ENCODE measurements at places on chromosomes 2 and 18.

GRCh38 chr2:203626952-203627681 lies 79.3 kb upstream of the CD28 start:
- no peaks in the 10 kb centered on the region for H3K27me3 ChIP-seq
- no peak overlapping the region for H3K27ac ChIP-seq
- H3K4me1 ChIP-seq, result peaks cover 5% of the 10 kb centered on the region
- H3K36me3 ChIP-seq, result no peaks in the 10 kb centered on the region
- no peak for DNase-seq

- H3K36me3 ChIP-seq, result no peaks in the 10 kb centered on the region
- no peak for DNase-seq
- H3K4me3 ChIP-seq, result no peak overlapping the region
- no peaks in the 10 kb centered on the region for H3K4me1 ChIP-seq
- no peak overlapping the region for H3K27ac ChIP-seq
Observed at GRCh38 chr2:146412625-146413024, 1432.2 kb upstream of the ACVR2A start.

DNA sequence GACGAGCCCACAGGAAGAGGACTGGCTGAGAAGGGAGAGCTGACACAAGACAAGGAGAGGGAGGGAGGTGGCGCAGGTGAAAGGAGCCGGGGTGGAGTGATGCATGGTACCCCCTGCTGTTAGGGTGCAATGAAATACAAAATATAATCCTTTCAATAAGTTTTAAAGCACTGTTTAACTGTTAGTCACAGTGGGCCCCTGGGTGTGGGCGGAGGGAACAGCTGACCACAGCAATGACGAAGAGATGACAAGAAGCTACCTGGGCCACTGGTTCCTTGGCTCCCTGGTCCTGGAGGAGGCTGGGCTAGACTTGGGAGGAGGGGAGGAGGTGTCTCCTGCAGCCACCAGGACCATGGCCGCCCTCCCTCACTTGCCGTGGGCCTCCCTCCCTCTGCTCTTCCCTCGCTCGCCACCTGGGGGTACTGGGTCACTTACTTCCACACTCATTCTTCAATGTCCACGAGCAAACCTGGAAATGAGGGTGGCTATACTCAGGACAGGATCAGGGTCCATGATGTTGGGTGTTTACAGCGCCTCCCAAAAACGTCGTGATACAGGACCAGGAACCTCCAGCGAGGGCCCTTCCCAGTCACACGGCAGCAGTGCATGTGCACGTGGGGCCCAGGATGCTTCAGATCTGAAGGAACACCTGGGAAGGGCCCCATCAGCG lies 196.1 kb downstream of the ANKRD30B start:
- H3K27ac ChIP-seq, result no peak overlapping the region
- H3K4me3 ChIP-seq, result no peak overlapping the region
- peaks cover 4% of the 10 kb centered on the region for H3K27me3 ChIP-seq
- DNase-seq, result no peak
- H3K4me1 ChIP-seq, result no peaks in the 10 kb centered on the region

GRCh38 chr2:134845719-134846118 lies 7.3 kb downstream of the ACMSD start:
- no peak overlapping the region for H3K27ac ChIP-seq
- no peak for DNase-seq
- H3K4me3 ChIP-seq, result no peak overlapping the region
- no peaks in the 10 kb centered on the region for H3K27me3 ChIP-seq
- H3K36me3 ChIP-seq, result no peaks in the 10 kb centered on the region
- H3K4me1 ChIP-seq, result no peaks in the 10 kb centered on the region

DNA sequence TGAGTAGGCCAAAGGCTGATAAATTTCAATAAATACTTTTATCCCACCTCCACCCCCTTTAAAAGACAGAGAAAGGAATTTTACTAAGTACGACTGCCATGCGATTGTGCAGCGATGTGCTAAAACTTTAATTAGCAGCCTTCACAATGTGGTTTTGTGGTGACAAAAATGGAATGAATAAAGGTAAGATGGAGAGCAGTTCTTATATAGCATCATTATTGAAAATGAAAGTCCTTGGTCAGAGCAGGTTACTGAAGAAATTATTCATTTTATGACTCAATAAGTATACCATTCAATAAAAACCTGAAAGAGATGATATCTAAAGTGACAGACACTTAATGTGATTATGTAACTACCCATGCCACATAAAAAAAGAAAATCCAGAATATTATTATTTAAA lies 33.2 kb upstream of the MTIF2 start:
- H3K27ac ChIP-seq, result no peak overlapping the region
- H3K4me3 ChIP-seq, result no peak overlapping the region
- no peak for DNase-seq
- H3K27me3 ChIP-seq, result no peaks in the 10 kb centered on the region

GRCh38 chr18:49970319-49970718 lies 157.0 kb upstream of the ACAA2 start:
- H3K36me3 ChIP-seq, result no peaks in the 10 kb centered on the region
- no peaks in the 10 kb centered on the region for H3K4me1 ChIP-seq
- H3K4me3 ChIP-seq, result no peak overlapping the region
- no peak overlapping the region for H3K27ac ChIP-seq

- no peaks in the 10 kb centered on the region for H3K27me3 ChIP-seq
- DNase-seq, result no peak
- no peak overlapping the region for H3K27ac ChIP-seq
- H3K36me3 ChIP-seq, result no peaks in the 10 kb centered on the region
- no peak overlapping the region for H3K4me3 ChIP-seq
Observed at GRCh38 chr2:158297120-158297519, 159.4 kb downstream of the CCDC148 start.

DNA sequence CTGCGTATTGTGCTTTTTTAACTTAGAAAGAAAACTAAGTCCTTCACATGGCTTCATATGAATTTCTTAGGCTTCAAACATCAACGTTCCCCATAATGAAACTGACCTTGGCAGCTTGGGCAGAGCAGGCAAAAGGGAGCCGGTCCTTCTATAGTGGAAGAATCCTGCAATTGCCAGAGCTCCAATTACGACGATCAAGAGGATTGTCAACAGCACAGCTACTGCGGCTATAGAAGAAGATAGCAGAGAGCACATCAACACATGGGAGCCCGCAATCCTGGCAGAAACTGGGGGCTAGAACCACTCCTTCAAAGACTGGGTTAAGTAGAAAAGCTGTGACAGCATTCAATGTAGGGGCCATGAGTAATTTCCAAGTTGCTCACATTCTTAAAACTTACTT lies 69.8 kb downstream of the DHRS9 start:
- no peak overlapping the region for H3K27ac ChIP-seq
- no peak for DNase-seq
- H3K36me3 ChIP-seq, result no peaks in the 10 kb centered on the region
- no peaks in the 10 kb centered on the region for H3K4me1 ChIP-seq

- no peak overlapping the region for H3K27ac ChIP-seq
- no peaks in the 10 kb centered on the region for H3K27me3 ChIP-seq
- DNase-seq, result no peak
- no peak overlapping the region for H3K4me3 ChIP-seq
Observed at GRCh38 chr2:50612306-50612705, 419.6 kb downstream of the NRXN1 start.

DNA sequence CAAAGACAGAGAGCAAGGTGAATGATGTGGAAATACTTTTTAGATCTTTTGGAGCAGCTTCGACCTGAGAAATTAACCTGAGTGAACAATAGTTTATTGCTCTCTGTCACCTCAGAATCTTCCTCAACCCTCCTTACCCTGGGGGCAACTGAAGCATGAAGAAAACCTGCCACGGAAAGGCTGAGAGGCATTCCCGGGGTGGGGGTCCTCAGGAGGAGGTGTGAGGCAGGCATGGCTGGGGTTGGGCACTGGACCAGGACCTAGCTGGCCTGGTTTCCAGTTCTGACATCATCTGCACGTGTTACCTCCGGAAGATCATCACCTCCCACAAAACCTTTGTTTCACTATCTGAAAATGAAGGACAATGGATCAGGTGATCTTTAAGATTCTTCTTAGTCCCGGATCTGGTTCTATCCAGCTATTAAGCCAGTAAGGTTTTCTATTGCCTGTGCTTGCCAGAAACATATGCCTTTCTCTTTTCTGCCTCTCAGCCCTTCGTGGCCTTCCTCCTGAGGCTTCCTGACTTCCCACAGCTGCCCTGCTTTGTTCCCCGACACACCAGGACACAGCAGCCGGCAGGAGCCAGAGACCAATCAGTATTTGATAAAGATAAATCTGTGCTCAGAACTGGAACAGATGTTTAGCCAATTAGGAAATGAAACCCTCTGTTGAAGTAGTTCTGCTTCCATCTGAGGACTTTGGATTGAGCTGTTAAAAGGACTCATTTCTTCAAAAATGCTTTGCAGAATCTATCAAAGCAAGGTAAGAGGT lies 232.5 kb downstream of the TDRD15 start:
- no peaks in the 10 kb centered on the region for H3K4me1 ChIP-seq
- H3K4me3 ChIP-seq, result no peak overlapping the region
- H3K36me3 ChIP-seq, result no peaks in the 10 kb centered on the region
- no peak overlapping the region for H3K27ac ChIP-seq
- DNase-seq, result no peak
- H3K27me3 ChIP-seq, result no peaks in the 10 kb centered on the region

All from activated naive CD4-positive, alpha-beta T cell treated with anti-CD3 and anti-CD28 coated beads, Interleukin-2, amount 10 ng/mL, durations not matched to agents 7 days and 5 days (primary cell).